Posterior vena cava (tissue), 2 donors: ENCODE measurements at places on chromosomes 1 and 21. TPM values are rescaled to one million over a fixed set of nuclear protein-coding genes. Genes with fewer than 3 reads are reported as not detected.

PRXL2B gene
- 12.2 TPM for total RNA-seq

GRCh38 chr1:110570307-110570706 is 35.9 kb downstream of the KCNA2 start:
- no peak for DNase-seq

DNA sequence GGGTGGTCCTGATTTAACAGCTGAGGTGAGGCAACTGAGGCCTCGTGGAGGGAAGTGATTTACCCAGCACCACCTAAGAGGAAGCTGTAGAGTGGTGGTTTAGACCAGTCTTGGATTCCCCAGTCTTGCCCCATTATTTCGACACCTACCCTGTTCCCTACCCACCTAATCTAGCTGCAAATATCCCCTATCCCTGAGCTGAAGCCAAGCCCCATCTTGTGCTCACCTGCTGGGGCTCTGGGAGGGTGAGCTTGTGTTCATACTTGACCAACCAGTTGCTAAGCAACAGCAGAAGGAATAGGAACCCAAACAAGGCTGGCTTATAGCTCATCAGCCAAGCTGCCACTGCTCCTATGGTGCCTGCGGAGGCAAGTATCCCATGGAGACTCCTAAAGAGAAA is 2.0 kb downstream of the TEX46 start:
- no peak for DNase-seq

- DNase-seq: peak; percentile 91
Observed at GRCh38 chr1:117671781-117672501, 66.1 kb downstream of the TENT5C start.

RAB25 gene
- total RNA-seq: not detected

DNA sequence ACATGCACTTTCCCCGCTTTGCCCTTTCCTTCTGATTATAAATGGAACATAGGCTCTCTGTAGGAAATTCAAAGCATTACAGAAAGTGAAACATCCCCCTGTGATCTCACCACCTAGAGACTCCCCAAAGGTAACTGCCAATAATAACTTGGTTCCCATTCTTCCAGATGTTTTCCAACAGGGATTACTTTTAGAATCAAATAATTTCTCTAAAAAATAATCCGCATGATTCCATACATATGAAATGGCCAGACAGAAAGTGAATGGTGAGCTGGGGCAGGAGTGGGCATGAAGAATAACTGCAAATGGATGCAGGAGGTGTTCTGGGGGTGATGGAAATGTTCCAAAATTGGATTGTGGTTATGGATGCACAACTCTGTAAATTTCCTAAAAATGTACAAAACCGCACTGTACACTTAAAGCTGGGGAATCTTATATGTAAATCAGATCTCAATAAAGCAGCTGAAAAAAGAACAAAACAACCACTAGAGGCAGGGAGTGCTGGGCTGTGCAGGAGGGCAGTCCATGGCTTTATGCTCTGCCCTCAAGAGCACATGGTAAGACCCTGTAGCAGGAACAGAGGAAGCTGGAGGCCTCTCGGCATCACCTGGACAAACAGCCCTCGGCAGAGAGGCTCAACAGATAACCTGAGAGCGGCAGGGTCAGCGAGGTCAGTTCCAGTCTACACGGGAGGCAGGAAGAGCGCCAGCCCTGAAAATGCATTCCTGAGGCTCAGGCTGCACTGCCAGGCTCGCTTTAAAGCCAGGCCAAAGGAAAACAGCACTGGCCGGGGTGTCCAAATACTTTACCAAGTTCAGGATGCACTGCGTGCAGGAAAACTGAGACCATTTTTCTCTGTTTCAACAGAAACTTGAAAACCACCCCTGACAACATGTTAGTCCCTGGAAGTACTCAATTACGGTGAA is 39.7 kb downstream of the CAPZB start:
- peak; percentile 74 for DNase-seq
